ENCODE measurements at places on chromosomes 1 and 21.

GRCh38 chr1:154320882-154321608 is at the start of gene AQP10:
Gene AQP10, plus strand, starts transcription at chr1:154321093. Its CDS starts 63 bp downstream, at chr1:154321156.
- no peak for DNase-seq

DNA sequence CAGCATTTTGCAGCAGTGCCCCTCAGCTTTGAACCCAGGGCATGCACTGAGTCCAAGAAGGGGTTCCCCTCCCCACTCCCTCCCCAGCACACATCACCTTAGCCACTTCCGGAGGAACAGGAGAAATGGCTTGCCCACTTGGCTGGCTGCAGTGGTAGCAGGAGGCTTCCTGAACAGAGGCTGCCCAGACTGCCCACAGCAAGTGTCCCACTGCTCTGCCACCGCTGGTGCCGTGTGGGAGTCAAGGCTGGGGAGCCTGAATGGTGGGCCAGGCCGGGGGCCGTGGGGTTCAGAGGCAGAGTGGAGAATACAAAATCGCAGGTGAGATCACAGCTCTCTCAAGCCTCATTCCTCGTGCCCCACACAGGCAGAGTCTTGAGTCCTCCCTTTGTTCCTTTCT is 34.5 kb downstream of the CD247 start:
- no peak for DNase-seq

- no peak for DNase-seq
Observed at GRCh38 chr1:171167785-171168184, 17.3 kb upstream of the FMO2 start.

GRCh38 chr1:99577313-99577712 is 68.6 kb upstream of the PALMD start:
- DNase-seq, result no peak

- no peak for DNase-seq
Observed at GRCh38 chr1:114345930-114346479, 165.0 kb downstream of the TRIM33 start.

DNA sequence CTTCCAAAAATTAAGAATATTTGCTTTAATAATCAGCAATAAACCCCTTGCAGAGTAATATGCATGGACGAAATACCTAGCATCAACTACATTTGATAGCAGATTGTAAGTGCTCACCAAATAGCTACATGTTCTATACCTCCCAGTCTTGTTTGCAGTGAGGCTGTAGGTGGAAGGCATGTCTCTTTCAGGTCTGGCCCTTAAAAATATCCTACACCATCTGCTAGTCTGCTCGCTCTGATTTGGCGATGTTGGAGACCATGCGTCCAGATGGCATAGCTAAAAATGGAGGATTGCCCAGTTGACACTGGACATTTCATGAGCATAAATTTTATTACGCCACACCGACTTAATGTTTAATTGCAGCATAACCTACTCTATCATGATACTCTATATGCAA is 47.1 kb downstream of the SSX2IP start:
- no peak for DNase-seq

DNA sequence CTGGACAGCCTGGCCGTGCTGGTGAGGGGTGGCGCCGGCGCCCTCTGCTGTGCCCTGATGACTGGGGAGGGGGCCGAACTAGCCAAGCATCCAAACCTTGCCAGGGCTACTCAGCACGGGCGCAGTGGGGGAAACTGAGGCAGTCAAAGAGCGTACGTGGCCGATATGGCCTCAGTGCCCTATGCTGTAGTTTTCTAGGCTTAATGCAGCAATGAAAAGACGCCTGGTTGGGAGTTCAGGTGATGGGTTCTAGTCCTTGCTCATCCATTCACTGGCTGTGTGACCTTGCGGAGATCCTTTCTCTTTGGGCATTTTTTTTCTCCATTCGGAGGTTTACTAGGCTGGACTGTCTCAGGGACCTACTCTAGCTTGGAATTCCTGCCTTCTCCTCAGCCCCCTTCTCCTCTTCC is 822 bp downstream of the MTX1 start:
- no peak for DNase-seq

- DNase-seq, result no peak
Observed at GRCh38 chr1:185645686-185646085, 88.5 kb upstream of the HMCN1 start.

- DNase-seq, result no peak
Observed at GRCh38 chr1:93738926-93739325, 57.3 kb upstream of the BCAR3 start.

- DNase-seq, result no peak
Observed at GRCh38 chr1:160438935-160439334, 38.6 kb downstream of the VANGL2 start.

DNA sequence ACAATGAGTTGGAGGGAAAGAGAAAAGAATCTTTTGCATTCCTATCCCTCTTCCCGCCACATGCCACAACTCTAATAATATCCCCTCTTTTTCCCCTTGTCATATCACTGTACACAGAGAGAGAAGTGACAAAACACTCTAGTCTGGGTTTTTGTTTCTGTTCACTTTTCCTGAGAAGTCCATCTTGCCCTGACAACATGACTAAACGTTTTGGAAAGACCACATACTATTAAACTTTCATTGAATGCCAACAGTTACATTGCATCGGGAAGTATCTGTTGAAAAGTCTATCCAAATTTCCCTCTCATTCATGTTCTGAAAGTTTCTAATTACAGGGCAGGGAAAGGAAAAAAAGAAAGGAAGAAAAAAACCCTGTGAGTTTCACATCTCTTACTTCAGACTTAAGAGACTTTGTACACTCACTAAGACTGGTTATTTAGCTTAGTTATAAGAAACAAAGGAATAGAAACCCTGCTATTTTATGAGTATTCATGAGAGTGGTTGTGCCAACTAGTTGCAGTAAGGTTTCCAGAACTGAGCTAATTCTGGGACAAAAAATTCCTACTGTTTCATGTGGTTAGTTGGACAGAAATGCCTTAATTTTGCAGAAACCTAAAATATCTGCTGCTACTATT is 16.9 kb downstream of the PLA2G4A start:
- DNase-seq, result no peak

- no peak for DNase-seq
Observed at GRCh38 chr1:160064746-160065145, 5.2 kb downstream of the KCNJ10 start.

DNA sequence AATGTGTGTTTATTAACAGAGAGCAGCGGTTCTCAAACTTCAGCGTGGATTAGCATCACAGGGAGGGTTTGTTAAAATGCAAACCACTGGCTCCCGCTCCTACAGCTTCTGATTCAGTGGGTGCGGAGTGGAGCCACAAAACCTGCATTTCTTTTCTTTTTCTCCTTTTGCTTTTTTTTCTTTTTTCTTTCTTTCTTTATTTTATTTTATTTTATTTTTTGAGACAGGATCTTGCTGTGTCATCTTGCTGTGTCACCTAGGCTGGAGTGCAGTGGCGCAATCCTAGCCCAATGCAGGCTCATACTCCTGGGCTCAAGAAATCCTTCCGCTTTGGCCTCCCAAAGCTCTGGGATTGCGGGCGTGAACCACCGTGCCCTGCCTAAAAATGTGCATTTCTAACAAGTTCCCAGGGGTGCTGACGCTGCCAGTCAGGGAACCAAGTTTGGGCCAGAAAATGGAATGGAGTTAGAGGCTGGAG is 20.9 kb upstream of the SLC1A7 start:
- no peak for DNase-seq

GRCh38 chr1:20439282-20439681 is 46.7 kb downstream of the CAMK2N1 start:
- no peak for DNase-seq

GRCh38 chr1:15959827-15960446 is 16.0 kb downstream of the ZBTB17 start:
- DNase-seq, result no peak

GRCh38 chr1:154328318-154329151 is 3.2 kb downstream of the ATP8B2 start:
- DNase-seq, result peak; percentile 75

DNA sequence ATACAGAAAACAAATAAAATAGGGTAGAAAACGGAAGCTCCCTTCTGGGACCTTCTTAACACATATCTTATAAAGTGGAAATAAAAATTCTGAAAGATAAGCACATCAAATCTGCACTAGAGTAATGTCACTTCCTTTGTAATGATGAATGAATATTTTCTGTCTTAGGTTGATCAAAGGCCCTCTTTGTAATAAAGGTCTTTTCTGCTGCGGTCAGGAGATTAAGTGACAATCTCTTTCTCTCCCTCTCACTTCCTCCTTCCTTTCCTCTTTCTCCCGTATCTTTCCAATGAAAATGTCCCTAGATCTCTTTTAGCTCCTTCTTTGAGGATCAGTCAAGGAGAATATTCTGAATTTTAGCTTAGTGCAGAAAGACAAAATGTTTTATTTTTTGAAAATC is 33.8 kb downstream of the TMCO1 start:
- no peak for DNase-seq

DNA sequence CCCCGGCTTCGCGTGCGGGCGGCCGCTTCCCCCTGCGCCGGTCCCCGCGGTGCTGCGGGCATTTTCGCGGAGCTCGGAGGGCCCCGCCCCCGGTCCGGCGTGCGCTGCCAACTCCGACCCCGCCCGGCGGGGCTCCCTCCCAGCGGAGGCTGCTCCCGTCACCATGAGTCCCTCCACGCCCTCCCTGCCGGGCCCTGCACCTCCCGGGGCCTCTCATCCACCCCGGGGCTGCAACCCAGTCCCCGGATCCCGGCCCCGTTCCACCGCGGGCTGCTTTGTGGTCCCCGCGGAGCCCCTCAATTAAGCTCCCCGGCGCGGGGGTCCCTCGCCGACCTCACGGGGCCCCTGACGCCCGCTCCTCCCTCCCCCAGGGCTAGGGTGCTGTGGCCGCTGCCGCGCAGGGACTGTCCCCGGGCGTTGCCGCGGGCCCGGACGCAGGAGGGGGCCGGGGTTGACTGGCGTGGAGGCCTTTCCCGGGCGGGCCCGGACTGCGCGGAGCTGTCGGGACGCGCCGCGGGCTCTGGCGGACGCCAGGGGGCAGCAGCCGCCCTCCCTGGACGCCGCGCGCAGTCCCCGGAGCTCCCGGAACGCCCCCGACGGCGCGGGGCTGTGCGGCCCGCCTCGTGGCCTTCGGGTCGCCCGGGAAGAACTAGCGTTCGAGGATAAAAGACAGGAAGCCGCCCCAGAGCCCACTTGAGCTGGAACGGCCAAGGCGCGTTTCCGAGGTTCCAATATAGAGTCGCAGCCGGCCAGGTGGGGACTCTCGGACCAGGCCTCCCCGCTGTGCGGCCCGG is 159.2 kb downstream of the RUNX1 start:
- DNase-seq, result peak; percentile 13

- no peak for DNase-seq
Observed at GRCh38 chr21:25501996-25502665, 105.2 kb downstream of the MRPL39 start.

- DNase-seq, result no peak
Observed at GRCh38 chr1:11643782-11644181, 10.4 kb downstream of the FBXO2 start.

DNA sequence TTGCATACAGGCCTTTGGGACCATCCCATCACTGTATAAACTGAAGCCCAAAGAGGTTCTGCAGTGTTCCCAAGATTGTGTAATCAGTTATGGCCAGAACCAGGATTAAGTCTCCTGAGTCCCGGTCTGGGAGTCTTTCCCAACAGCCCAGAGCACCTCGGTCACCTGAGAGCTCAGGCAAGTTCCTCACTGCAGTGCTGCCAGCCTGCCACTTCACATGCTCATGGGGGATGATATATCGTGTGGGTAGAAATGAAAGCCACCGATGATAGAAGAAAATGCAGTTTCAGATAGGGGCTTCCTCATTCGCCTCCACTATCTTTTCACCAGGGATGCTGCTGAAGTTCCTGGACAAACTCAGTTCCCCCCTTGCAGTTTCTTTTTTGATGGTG is 30.4 kb downstream of the FHAD1 start:
- DNase-seq, result no peak

DNA sequence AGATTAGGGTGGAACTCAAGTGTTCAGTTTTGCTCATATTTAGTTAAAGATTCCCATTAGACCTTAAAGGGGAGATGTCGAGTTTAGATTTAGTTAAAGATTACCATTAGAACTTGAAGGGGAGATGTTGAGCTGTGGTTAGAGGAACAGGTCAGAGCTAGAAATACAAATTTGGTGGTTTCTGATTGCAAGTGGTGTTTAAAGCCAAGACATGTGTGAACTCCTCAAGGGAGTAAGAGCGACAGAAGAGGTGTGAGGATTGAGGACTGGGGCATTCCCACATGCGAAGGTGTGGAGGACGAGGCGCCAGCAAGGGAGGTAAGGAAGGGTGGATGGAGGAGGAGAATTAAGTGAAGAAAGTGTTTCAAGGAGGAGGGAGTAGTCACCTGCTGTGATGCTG is 168.6 kb downstream of the IER5 start:
- no peak for DNase-seq

- DNase-seq, result no peak
Observed at GRCh38 chr1:209609041-209609790, 25.7 kb downstream of the CAMK1G start.

- DNase-seq, result no peak
Observed at GRCh38 chr21:46394595-46395104, 64.0 kb upstream of the DIP2A start.

- DNase-seq, result no peak
Observed at GRCh38 chr1:19828546-19828945, 13.5 kb upstream of the RNF186 start.

- peak; percentile 38 for DNase-seq
Observed at GRCh38 chr1:1024771-1025699, 5.1 kb downstream of the AGRN start.

Measured in hippocampal formation (tissue), 2 donors.